ENCODE measurements at places on chromosomes 13 and 19.

- DNase-seq = no peak
Observed at GRCh38 chr19:51253088-51253806, 2.4 kb downstream of the SIGLECL1 start.

- no peak for DNase-seq
Observed at GRCh38 chr13:59755632-59756290, 408.0 kb downstream of the DIAPH3 start.

DNA sequence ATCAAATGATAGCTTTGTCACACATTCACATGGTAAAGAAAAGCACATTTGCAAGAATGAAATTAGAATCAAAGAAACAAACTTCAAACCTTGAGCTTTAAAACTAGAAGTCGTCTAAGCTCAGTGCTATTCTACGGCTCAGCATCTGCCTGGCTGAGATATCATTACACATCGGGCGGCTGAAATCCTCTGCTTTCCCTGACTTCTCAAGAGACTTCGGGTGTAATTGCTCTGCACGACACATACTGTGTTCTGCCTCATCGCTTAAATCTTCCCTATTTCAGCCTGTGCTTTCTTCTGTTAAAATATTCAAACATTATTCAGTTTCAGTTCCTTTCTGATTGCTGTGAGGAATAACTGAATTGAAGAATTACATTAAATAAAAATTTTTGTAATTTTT is 265.3 kb downstream of the NALCN start:
- DNase-seq = no peak

GRCh38 chr19:30557212-30557611 is 185.0 kb downstream of the ZNF536 start:
- no peak for DNase-seq

DNA sequence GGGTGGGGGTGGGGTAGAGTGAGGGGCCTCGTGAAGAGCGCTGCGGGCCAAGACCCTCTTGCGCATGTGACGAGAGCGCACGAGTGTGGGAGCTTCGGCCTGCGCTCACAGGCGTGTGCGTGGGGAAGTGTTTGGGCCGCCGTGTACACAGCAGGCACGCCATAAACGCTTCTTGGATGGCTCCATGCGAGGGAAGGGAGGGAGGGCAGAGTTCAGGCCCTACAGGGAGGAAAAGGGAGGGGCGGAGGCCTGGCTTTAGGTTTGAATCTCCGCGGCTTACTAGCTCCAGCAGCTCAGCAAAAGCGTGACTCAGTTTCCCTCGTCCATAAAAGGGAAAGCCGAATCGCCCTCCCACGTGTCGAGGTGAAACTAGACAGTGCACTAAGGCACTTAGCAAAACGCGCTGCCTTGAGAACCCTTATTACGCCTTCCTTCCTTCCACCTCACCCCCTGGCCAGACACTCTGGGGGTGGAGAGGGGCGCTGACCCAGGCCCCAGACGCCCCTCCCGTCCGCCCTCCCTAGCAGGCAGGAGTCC is 12.5 kb downstream of the GADD45B start:
- no peak for DNase-seq

DNA sequence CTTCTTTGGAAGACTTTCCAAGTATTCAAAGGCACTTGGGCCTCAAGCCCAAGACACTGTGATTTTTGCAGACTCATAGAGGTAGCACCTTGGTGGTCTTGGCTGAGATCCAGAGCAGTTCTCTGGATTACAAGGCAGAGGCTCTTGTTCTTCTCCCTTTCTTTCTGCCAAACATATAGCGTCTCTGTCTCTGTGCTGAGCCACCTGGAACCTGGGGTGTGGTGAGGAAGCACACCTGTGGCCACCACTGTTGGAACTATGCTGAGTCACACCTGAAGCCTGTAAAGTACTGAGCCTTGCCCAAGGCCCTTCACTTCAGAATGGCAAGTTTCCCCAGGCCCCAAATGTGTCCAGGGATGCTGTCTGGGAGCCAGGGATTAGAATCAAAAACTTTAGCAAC is 127.5 kb downstream of the FREM2 start:
- DNase-seq = no peak

DNA sequence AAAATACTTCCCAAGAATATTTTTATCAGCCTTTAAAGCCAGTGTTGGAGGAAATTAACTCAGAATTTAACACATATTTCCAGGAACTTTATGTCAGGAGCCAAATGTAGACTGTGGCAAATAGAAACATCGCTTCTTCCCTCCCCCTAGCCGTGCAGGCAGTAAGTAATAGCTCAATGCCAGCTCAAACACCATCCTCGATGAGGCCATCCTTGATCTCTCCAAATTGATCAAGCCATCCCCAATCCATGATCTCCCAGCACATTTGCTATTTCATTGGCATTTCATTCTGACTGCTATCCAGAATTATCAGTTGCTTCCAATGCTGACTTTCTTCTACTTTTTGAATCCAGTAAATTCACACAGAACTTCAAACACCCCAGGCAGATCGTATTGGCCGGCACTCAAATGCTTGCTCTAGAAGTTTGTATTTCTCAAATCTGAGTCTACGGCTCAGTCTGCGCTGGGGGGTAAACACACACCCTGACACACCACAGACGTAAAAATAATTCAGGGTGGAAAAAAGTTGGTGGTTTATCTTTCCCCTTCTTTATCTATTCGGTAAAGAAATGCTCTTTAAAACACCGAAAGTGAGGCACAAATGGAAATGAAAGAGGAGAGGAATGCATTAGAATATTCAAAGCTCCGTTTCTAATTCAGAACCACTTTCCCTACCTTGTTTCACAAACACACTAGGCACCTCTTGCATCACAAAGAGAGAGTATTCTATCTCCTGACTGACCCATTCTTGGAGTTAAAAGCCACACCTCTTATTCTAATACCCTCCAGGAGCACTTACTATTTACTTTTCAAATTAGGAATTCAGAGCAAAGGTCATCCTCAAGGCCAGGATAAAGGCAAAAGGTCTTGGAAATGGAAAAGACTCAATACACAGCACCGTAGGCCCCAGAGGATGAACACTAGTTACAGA is 991 bp downstream of the OBI1 start:
- DNase-seq = no peak

DNA sequence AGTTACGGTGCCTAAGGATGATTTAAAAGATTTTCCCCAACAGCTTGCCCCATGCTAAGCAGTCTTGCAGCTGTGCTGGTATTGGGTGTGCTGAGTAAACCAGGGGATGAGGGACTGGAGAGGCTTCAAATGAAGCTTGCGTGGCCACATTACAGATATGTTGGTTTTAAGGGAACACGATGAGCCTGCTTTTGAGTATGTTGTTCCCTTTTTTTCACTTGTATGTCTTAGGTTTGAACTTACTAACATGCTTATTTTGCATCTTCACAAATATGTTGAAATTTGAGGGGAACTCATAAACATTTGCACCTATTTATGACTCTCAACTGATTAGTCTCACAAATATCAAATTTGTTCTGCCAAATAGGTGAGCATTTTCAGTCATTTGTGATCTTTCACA is 2.0 kb upstream of the IL17D start:
- no peak for DNase-seq

GRCh38 chr13:40969169-40969901 is 49.8 kb downstream of the ELF1 start:
- no peak for DNase-seq

GRCh38 chr13:50124536-50125303 is 109.5 kb downstream of the KCNRG start:
- DNase-seq = peak; percentile 93

Measured in stimulated activated CD8-positive, alpha-beta memory T cell treated with anti-CD3 and anti-CD28 coated beads, Interleukin-7, amount 100 ng/mL, for 4 hours (primary cell).